Kasumi-1 (cell line): ENCODE measurements at places on chromosomes 16 and 17.

- no peak for DNase-seq
These were observed 31.2 kb downstream of the PIK3R5 start for GRCh38 chr17:8934346-8934745.

DNA sequence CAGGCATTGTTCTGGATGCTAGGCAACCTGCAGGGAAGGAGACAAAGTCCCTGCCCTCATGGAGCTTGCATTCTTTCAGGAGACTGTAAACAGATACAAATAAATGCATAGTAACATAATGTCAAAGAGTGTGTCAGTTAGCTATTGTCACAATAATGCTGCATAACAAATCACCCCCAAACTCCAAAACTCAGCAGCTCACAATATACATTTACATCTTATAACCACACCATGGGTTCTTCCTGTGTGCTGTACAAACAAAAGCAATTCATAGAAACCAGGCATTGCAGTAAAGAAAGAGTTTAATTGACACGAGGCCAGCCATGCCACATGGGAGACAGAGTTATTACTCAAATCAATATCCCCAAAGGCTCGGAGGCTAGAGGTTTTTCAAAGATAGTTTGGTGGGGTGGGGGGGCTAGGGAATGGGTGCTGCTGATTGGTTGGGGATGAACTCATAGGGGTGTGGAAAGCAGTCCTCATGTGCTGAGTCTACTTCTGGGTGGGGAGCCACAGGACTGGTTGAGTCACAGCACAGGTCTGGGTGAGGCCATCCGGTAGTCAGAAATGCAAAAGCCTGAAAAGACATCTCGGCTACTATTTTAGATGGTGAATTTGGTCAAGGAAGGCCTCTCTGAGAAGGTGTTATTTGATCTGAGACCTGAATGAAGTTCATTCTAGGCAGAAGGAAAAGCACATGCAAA is 79.0 kb downstream of the GPRC5B start:
- no peak for DNase-seq

DNA sequence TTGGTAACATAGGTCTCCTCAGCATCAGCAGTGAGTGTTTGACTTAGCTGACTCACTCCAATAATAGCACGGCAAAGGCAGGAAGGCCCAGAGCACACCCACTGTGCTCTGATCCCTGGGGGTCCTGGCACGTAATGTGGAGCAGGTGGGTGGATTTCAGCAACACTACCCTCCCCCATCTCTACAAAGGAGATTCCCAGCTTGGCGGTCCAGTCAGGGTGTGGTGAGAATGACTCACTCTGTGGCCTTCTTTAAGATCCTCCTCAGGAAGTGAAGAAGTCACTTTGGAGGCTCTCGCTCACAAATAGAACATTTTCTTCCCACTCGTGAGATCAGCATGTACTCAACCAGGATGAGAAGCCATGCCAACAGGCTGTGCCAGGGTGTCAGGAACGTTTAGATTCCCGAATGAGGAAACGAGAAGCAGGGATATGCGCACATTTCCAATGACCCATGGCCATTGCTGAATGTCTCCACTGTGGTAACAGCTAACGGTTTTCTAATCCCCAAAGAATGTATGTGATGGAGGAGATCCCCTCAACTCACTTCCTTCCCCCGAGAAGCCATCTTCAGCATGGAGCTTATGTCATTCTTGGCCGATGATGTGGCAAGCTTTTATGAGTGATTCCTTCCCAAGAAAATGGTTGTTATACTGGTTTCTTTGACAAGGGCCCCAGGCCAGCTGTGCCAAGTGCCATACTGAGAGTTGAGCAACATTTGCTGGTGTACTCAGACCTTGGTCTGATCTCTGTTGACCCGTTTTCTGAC is 365.2 kb downstream of the C16orf95 start:
- DNase-seq = no peak

GRCh38 chr17:1055751-1056645 is 59.1 kb downstream of the TIMM22 start:
- DNase-seq = peak; percentile 27

DNA sequence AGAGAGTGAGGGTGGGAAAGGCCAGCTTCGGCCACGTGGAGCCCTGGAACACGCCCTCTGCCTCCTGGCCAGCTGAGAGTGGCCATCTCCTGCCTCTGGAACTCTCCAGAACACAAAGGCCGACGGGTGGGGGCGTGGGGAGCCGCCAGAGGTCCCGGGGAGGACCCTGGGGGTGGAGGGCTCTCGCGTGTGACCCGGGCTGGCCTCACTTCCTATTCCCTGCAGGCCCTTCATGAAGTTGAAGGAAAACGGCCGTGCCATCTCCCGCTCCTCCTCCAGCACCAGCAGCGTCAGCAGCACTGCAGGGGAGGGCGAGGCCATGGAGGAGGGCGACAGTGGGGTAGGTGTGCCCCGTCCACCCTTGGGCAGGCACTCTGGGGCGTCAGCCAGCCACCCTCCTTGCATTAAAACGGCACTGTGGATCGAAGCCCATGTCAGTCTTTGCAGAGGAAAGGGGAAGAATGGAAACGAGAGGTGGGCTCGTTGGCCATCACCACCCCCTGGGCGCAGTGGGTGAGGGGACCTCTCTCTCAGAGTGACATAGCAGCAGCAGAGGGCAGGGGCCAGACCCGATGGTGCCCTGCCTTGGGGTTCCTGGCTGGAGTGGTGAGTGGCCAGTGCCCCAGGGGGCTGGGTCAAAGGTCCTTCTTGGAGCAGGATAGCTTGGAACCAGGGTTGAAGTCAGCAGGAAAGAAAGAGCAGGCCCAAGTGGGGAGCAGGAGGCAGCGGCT is 37.1 kb downstream of the OR1D5 start:
- DNase-seq = no peak

- DNase-seq = no peak
These were observed 114.7 kb downstream of the C16orf78 start for GRCh38 chr16:49488336-49488735.

DNA sequence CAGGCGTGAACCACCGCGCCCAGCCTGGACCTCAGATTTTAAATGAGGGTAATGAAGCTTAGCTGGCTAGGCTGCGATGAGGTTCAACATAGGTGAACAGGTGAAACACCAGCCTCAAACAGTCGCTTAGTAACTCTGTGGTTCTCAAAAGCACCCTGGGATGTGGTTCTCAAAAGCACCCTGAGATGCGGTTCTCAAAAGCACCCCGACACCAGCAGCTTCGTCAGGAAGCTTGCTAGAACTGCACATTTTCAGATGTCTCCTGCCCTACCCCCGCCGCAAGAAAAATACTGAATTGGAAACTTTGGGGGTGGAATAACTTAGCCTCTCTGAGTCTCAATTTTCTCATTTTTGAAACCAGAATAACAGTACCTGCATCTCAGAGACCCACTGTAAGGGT is 86.7 kb upstream of the XYLT1 start:
- no peak for DNase-seq

GRCh38 chr17:16001226-16001897 is 1.7 kb downstream of the TTC19 start:
- no peak for DNase-seq

- peak; percentile 3 for DNase-seq
These were observed 30.7 kb upstream of the CDRT4 start for GRCh38 chr17:15498107-15498506.

GRCh38 chr17:41308918-41309359 is at the start of gene KRTAP16-1:
KRTAP16-1 (minus strand) TSS chr17:41309309; CDS start chr17:41309253, 56 bp downstream.
- DNase-seq = no peak

- DNase-seq = peak; percentile 24
These were observed 2.4 kb upstream of the PERCC1 start for GRCh38 chr16:1428511-1428910.

DNA sequence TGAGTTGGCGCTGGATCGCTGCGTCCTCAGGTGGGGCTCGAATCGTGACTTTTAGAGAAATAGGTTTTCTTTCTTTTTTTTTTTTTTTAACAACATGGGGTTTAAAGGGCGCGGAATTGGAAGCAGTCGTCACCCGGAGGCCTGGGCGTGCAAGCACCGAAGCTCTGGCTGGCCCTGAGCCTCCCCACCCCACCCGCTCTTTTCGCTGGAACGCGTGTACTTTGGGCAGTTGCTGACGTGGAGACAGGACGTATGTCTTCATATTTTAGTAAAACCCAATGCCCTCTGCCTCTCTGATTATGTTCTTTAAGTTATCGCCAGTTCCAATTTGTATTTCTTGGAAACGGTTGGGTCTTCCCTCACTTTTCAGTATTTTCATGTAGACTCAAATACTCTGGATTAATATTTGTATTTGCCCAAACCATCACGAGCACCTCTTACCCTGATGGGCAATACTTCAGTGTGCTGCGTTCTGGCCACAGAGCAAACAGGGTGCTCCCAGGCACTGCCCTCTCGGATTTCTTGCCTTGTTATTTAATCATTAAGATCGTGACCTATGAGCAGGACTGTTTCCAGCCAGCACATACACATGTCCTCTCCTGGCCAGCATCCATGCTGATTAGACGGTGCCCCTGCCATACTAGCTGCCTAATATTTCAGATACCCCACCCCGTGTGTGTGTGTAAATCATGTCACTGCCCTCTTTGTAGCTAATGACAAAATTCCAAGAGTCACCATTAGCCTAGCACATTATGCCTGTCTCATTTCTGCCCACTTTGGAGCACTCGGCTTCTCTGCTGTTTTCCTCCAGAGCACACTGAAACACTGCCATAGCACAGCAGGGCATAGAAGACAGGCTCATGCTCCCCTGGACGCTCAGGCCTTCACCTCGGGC is 805 bp upstream of the C16orf95 start:
- peak; percentile 49 for DNase-seq

- no peak for DNase-seq
These were observed 224.2 kb upstream of the IRX3 start for GRCh38 chr16:54510685-54511221.

DNA sequence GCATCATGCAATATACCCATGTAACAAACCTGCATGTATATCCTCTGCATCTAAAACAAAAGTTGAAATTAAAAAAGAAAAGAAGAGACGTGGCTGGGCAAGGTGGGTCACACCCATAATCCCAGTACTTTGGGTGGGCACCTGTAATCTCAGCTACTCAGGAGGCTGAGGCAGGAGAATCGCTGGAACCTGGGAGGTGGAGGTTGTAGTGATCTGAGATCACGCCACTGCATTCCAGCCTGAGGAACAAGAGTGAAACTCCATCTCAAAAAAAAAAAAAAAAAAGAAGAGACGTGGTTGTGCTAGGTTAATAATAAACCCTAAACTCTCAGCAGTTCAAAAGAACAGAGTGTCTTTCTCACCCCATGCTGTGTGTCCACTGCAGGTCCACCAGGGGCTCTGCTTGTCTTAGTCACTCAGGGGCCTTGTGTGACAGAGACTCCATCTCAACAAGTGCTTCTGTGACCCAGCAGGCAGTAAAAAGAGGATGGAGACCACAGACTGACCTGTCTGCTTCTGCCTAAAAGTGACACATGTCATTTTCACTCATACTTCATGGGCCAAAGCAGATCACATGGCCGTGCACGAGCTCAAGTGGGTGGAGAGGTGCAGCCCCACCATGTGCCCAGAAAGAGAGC is 22.3 kb upstream of the N4BP1 start:
- no peak for DNase-seq

DNA sequence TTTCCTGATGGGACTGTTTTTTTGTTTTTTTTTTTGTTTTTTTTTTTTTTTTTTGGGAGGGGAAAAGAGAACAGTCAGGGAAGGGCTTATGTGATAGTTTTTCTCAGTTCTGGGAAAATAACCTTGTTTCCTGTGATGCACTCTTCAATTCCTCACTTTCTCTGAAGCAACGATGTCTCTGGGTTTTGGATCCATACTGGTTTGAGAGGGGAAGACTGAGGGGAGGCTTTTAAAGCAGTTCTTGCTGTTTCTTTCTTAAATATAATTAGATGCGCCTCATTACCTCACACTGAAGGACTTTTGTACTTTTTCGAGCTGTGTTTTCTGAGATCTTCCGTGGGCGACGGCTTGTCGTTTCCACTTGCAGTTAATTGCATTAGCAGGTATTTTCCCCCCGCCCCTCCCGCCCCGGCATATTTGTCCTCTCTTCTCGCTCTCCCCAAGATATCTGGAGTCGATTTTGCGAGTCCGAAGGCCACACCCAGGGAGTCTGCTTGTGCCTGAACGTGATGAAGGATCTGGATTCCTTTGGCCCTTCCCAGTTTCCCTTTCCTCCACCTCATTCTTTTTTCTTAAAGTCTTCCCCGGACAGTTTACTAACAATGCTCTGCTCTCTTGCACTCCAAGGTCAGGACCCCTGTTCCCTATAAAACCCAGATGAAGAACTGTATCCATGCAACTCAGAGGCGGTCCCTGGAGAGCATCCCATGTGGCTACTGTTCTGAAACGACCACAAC is 125.2 kb upstream of the ZFHX3 start:
- DNase-seq = no peak

GRCh38 chr17:20784100-20784665 is 204.7 kb downstream of the CDRT15L2 start:
- DNase-seq = no peak

GRCh38 chr17:10305398-10305797 is 67.4 kb downstream of the MYH13 start:
- DNase-seq = no peak

DNA sequence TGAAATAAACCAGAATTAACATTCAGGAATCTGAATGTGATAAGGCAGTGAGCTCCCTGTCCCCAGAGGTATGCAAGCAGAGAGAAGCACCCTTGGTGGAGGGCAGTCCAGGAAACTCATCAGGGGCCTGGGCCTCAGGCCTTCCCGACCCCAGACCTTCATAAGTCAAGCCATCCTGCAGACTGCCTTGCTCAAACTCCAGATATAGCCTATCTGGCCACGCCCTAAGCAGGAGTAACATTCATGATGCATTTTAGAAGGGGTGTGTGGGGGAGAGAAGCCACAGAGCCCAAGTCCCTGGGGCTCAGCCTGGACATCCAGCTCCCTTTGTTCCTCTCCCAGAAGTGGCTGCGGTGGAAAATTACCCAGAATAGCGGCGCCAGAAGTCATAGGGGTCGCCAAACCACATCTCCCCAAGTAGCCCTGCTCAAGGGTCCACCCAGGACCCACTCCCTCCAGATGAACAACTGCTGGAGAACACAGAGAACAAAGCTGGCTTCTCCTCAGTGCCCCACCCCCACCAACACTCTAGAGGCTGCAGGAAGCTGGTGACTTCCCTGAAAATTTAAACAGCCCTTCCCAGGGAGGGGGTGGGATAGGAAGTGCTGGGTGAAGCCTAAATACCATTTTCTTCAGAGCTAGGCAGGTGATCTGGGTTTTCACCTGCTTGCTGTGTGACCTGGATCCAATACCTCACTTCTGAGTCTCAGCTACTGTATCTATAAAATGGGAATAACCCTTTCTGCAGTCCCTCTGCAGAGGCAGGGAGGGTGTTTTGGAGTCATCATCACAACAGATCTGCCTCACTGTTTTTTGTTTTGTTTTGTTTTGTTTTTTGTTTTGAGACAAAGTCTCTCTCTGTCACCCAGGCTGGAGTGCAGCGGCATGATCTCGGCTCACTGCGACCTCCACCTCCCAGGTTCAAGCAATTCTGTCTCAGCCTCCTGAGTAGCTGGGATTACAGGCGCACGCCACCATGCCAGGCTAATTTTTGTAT is 1.5 kb upstream of the SREBF1 start:
- peak; percentile 34 for DNase-seq

DNA sequence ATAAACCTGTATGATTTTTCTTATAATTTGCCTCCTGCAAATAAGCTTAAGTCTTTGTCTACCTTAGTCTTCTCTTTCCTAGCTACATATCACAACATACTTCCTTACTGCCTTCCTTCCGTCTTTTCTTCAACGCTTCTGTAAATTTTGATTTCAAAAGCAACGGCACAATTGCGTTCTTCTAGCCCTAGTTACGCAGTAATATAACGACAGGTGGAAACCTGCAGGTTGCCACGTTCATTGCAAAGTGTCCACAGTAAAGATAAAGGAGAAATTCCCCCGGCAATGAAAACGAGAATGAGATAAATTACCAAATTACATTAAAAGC is 546 bp upstream of the PSMD7 start:
- peak; percentile 81 for DNase-seq
